ENCODE measurements at places on chromosomes 6 and 20.

DNA sequence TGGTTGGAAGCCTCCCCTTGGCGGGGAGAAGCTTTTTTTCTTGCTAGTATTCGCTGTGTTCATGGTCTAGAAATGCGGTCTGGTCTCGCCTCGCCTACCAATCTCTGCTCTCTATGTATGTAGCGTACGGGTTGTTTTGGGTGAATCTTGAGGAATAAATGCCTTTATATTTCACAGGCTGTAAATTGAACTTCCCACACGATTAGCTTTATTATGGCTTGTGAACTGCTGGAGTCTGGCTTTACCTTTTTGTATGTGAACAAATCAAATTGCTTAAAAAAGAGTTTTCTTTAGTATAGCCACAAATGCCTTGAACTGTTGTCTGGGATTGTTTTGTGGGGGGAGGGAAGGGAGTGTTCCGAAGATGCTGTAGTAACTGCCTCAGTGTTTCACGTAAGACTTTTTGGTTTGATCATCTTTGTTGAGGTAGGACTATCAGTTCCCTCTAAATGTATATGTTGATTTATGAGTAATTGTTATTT, 2.2 kb downstream of the INSM1 start:
- no peak for DNase-seq

GRCh38 chr20:44600301-44600700, 17.9 kb downstream of the PKIG start:
- no peak for DNase-seq

DNA sequence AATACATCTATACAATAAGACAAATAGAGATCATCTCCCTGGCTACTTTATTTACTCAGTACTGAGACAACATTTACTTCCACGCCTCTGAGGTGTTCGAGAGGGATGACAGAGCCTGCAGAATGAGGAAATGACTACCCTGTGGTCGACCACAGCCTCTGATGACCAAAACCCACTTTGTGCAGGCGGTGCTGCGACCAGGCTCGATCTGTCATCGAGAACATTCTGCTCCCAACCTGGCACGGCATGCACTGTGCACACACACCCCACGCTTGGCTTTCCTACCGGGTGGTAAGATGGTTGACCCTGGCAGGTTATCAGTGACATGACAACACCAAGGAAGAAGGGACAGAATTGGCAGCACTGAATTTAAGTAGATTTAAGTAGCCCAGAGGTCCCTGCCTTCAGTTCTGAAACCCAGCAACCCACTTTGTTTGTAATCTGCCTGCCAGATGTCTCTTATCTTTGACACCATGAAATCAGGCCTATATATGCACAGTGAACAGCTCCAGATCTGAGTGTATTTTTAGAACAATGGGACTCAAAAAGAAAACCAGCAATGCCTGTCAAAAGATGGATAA, 42.6 kb downstream of the TTI1 start:
- peak; percentile 54 for DNase-seq

GRCh38 chr6:106360410-106360988, at the start of gene CRYBG1:
Gene CRYBG1 (plus strand): TSS chr6:106360717. CDS start chr6:106360909, 192 bp downstream.
- DNase-seq = peak; percentile 78

GRCh38 chr6:47633141-47633540, 65.2 kb upstream of the ADGRF4 start:
- no peak for DNase-seq

- DNase-seq = peak; percentile 36
Observed at GRCh38 chr20:18632196-18632789, 44.4 kb downstream of the DTD1 start.

GRCh38 chr6:90646940-90647339, 60.1 kb upstream of the MAP3K7 start:
- DNase-seq = no peak

- DNase-seq = no peak
Observed at GRCh38 chr20:38836991-38837390, 31.5 kb downstream of the PPP1R16B start.

- no peak for DNase-seq
Observed at GRCh38 chr6:170153436-170154319, 137.2 kb downstream of the DLL1 start.

DNA sequence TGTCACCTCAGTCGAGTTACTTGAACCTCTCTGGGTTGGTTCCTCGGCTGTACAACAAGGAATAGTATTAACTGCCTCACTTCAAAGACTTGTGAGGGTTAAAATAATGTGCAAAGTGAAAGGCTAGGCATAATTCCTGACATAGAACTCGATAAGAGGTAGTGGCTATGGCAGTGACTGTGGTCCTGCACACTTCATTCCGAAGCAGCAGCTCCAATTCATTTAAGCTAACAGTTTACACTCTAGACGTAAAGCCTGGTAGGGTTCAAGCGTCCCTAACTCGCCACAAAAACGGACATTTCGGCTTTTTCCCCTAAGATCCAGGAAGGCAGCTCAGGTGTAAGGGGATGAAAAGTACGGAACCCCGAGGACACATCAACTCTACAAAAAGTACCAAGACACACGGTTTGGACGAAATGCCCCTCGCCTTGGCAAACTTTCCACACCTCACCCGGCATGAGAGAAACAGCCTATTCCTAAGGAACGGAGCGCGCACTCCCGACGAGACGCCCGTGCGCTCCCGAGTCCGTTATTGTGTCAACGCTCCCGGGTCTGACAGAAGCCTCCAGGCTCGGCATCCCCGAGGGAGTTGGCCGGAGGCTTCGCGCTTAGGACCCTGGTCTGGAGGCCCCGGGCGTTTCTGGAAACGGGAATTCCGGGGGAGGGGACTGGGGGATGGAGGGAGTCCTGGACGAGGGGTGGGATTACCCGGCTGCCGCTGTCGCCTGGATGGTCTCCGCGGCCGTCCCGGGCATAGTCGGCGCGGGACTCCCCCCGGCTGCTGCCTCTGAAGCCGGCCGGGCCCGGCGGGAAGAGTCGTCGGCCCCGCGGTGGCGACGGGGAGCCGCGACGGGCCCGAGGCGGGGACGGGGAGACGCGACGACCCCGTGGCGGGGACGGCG, 937 bp downstream of the ZNF318 start:
- no peak for DNase-seq

GRCh38 chr6:24272553-24272952, 85.3 kb downstream of the DCDC2 start:
- DNase-seq = no peak

GRCh38 chr6:89928604-89929003, 34.3 kb downstream of the GJA10 start:
- DNase-seq = no peak

DNA sequence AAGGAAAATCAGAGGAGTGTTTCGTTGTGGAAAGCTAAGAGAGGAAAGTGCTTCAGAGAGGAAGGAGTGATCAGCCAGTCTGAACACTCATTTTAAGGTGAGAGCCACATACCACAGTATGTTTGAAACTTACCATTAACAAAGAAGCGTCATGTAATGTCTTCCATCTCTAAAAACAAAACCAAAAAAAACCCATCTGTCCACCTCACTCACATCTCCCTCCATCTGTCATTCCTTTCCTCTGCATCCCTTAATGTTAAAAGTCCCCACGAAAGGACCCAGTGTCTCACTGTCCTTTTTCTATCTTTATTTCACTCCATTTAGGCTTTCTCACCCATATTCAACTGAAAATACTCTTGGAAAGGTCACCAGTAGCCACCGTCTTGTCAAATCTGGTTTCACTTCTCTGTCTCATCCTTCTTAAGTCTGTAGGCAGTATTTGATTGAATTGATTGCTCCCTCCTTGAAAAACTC, 59.4 kb upstream of the GNRH2 start:
- no peak for DNase-seq

GRCh38 chr20:25525867-25526266, 59.5 kb downstream of the NINL start:
- no peak for DNase-seq

DNA sequence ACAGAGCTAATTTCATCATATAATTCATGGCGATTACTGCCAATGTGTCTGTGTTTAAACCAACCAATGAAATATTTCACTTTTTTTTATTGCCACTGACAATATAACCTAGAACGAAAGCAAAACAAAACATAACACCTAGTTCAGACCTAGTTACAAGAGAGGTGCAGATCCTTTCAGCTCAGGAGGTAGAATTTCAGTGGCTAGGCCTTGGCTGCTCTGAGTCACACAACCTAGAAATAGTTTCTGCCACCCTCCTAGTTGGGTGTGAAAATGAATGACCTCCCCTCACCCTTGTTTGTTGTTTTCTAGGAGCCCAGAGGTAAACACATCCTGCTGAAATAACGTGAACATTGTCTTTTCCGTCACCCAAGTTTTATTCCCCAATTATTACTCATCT, 356.3 kb downstream of the HTR1B start:
- DNase-seq = no peak

- no peak for DNase-seq
Observed at GRCh38 chr6:65416621-65417020, 290.4 kb downstream of the EYS start.

DNA sequence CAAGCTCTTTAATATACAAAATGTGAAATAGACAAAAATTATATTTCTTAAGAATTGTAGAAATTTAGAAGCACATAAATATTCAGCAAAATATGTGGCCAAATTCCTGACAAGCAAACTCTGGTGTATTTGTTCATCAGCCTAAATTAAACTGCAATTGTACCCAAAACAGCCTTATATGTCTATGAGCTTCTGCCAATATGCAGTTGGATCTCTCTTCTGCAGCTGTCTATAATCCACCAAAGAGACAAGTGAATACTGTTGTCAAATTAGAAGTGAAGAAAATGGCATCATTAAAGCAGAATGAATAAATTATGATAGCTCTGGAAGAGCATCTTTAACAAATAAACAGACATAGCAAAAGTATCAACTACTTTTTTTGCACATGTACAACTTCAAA, 755.7 kb downstream of the GRIK2 start:
- DNase-seq = no peak

- DNase-seq = no peak
Observed at GRCh38 chr6:29749308-29749662, 26.1 kb downstream of the HLA-F start.

- no peak for DNase-seq
Observed at GRCh38 chr6:130620338-130620781, 206.8 kb upstream of the SMLR1 start.

- no peak for DNase-seq
Observed at GRCh38 chr6:5142915-5143314, 57.8 kb downstream of the PPP1R3G start.

GRCh38 chr20:11452326-11452725, 465.4 kb upstream of the BTBD3 start:
- no peak for DNase-seq

- no peak for DNase-seq
Observed at GRCh38 chr20:35690265-35690664, 8.9 kb downstream of the NFS1 start.

DNA sequence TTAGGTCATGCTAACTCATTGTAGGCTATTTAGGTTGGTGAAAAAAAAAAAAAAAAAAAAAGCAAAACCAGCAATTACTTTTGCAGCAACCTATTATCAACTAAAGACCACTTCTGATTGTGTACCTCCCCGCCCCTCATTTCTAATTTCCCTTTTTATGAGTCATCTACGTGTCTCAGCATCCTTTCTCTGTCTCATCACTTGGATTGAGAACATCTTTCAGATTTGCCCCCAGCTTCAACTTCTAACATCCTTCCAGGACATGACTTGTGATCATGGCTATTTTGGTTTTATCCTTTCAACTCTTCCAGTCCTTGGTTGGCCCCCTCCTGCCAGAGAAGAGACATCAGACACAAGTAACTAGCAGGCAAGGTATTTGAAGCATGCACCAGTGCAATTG, 156.7 kb upstream of the CCN2 start:
- DNase-seq = no peak

- no peak for DNase-seq
Observed at GRCh38 chr20:2086980-2087377, 14.6 kb upstream of the STK35 start.

DNA sequence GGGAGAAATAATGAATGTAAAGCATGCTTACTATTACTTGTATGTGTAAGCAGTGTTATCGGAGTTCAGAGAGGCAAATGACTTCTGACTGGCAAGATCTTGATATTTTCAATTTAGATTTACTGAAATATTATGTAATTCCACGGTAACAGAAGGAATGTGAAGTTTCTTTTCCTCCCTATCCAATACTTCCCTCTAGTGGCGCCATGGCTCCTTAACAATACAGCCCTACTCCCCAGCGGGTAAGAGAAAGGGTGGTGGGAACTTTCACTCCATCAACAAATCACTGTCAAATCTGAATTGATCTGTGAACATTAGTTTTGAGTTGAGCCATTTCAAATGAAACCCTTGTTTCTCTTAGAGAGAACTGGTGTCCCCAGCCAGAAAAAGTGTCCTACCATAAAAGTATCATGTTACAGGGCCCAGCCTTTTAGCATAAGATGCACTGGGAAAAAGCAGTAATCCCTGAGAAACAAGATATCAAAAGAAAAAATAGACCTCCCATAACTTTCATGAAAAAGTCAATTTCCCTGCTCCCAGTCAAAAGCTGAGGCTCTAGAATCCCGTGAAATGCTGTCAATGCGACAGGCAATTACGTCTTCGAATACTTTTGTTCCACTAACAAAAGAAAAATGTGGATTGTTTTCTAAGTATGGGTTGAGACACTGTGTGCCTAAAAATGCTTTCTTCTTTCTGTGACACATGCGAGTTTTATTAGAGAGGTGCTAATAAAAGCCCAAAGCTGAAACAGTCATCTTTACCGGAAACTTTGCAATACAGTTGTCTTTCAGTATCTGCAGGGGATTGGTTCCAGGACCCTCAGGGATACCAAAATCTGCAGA, 12.9 kb downstream of the COX7A2 start:
- DNase-seq = no peak

DNA sequence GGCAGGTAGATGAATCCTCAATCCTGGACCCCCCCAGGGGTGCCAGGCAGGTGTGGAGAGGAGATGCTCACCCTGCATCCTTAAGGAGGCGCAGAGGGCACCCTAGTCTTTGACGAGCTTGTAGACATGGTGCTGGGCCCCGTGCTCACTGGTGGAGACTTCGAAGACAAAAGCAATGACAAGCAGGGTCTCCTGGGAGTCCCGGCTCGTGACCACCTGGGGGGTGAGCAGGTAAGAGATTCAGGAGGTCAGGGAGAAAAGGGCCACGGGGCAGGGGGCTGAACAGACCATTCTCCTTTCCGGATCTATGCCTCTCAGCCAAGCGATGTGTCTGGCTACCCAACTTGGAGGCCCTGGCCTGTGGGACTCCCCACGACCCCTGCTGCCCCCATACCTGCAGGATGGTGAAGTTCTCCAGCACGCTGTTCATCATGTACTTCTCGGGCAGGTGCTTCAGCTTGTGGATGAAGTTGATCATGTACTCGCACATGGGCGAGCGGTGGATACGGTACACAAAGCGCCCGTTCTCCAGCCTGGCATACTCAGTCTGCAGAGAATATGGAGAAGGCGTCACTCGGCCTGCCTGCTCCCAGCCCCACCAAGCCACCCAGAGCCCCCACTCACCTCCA, 6.9 kb downstream of the RPL10A start:
- no peak for DNase-seq

GRCh38 chr6:109891924-109892323, 86.2 kb upstream of the GPR6 start:
- no peak for DNase-seq

- DNase-seq = no peak
Observed at GRCh38 chr6:18506382-18507017, 119.3 kb downstream of the RNF144B start.

DNA sequence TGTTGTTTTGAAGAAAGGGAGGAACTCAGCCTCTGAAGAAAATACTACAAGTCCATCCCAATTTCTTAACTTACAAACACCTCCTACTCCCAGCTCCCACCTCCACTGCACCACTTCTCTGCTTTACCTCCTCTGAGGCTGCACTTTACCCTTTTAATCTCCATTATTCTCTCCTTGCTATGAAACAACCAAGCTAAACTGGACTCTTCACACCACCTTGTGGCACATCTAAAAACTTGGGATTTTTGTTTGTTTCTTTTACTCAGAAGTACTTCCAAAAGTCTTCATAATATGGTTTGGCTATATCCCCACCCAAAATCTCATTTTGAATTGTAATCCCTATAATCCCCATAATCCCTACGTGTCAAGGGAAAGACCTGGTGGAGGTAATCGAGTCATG, 142.2 kb downstream of the MOXD1 start:
- DNase-seq = no peak
